ENCODE measurements at places on chromosomes 2 and 18.

GRCh38 chr18:24826605-24827004 is 366.2 kb downstream of the HRH4 start:
- DNase-seq = no peak

DNA sequence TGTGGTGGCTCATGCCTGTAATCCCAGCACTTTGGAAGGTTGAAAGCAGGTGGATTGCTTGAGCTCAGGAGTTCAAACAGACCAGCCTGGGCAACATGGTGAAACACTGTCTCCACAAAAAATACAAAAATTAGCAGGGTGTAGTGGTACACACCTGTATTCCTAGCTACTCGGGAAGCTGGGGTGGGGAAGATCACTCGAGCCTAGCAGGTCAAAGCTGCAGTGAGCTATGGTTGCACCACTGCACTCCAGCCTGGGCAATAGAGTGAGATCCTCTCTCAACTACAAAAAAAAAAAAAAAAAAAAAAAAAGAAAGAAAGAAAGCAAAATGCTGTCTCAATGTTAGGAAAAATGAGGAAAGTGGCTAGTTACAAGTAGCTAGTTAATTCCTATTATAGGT is 56.8 kb downstream of the TRIP12 start:
- no peak for DNase-seq

DNA sequence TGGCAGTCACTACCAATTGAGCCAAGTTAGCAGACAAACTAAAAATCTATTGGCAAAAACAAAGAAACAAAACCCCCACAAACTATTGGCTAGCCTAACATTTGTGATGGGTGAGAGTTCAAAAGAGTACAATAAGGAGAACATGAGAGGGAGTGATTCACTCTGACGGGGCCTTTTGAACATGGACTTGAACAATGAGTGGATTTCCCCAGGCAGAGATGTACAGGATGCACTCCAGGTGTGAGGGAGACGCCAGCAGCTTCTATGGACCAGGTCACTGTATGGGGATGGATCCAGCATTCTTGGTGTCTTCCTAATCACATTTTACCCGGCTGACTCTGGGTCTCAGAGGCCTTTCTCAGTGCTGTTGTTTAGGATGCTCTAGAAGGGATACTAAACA is 167.5 kb upstream of the SMAD2 start:
- DNase-seq = no peak

DNA sequence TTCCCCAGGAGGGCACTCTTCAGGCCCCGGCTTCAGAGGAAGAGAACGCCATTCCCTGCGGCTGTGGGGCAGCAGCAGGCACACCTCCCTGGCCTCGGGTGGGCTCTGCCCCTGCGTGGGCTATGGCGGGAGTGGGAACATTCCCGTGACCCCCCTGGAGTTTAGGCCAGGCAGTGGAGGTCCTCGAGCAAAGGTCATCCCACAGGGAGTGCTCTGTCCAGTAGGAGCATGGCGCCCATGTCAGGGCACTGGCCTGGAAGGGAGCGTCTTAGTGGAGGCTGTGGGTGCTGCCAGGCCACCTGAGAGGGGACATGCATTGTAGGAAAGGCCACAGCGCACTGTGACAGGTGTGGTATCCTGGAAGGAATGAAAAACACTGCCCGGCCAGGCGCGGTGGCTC is 9.2 kb upstream of the NFATC1 start:
- no peak for DNase-seq

- DNase-seq = no peak
Measured at GRCh38 chr2:28495551-28496250, at the start of gene PLB1. PLB1 (plus strand) TSS chr2:28496060; CDS start chr2:28496115, 55 bp downstream.

GRCh38 chr2:162164802-162165201 is 12.8 kb upstream of the GCG start:
- DNase-seq = no peak

All from HS-27A (cell line).